ENCODE measurements at places on chromosomes 5 and 9. TPM values are rescaled to one million over a fixed set of nuclear protein-coding genes. Genes with fewer than 3 reads are reported as not detected.
A peak's percentile ranks its signal among the peaks of the same experiment; 100 is the strongest.

DNA sequence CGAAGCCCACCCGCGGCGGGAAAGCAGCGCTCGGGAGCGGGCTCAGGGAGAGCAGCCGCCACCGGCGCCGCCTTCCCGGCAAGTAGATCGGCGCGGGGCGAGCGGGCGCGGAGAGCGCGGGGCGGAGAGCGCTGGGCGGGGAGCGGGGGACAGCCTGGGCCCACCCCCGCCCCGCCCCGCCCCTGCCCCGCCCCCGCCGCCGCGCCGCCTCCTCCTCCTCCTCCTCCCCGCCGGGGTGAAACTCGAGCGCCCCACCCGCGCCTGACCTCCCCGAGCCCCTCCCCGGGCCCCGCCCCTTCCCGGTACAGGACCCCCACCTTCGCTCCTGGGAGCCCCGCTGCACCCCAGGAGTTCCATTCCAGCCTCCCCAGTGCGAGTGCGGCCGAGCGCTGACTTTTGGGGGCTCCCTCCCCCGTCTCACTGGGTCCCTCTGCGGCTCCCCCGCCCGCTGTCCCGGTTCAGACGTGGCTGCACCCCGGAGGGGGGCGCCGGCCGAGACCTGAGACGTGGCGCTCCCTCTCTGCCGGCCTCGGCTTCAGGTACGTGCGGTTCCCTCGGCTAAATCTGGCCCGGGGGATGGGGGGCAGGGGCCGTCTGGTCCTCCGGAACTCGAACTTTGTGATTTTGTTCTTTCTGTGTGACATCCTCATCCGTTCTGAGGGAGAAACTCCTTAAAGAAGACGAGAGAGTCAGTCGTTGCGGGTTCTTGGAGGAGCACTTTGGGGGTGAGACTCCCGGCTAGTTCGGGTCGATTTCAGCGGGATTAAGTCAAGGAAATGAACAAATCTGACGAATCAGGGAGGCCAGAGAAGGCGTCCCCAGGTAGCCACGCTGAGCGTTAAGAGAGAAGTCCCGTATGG lies at the start of gene SEMA5A:
TSS of gene SEMA5A (minus strand) at position 84 of the 860 bp plus-strand sequence. CDS start 166,129 bp downstream, outside the sequence.
- peak within 1 kb of the TSS; percentile 4 for H3K4me3 ChIP-seq
- peaks cover 13% of the 10 kb centered on the region for H3K4me1 ChIP-seq
- no peak for DNase-seq

DNA sequence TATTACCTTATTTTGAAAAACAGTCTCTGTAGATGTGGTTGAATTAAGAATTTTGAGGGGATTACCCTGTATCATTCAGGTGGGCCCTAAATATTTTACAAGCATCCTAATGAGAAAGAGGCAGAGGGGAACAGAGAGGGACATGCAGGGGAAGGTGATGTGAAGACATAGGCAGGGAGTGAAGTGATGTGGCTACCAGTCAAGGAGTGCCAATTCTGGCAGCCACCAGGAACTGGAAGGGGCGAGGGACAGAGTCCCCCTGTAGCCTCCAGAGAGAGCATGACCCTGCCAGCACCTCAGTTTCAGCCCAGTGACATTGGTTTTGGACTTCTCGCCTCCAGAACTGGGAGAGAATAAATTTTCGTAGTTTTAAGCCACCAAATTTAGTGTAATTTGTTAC lies 44.1 kb downstream of the PIP5K1B start:
- H3K27me3 ChIP-seq = no peaks in the 10 kb centered on the region
- no peak overlapping the region for H3K4me3 ChIP-seq
- DNase-seq = no peak

DNA sequence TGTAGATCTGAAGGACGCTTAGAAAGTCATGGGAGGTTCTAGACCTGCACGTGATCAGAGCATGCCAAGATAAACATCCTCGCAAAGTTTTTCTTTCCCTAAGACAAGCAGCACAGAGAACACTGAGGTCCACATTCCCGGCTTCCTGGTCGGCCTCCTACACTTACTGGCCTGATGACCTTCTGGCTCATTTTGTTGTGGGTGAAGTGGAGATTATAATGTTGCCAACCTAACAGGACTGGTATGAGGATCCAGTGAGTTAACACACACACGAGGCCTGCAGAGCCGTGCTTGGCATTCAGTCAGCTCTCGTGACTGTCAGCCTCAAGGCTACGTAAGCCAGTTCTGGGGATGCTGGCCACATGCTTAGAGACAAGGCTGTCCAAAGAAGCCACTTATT lies 186.0 kb downstream of the TENT4A start:
- H3K4me3 ChIP-seq = no peak overlapping the region
- no peaks in the 10 kb centered on the region for H3K27me3 ChIP-seq
- H3K4me1 ChIP-seq = no peaks in the 10 kb centered on the region
- H3K27ac ChIP-seq = no peak overlapping the region
- DNase-seq = no peak

GRCh38 chr5:74031536-74031935 lies 405.5 kb downstream of the ARHGEF28 start:
- no peak for DNase-seq
- H3K27me3 ChIP-seq = peaks cover 8% of the 10 kb centered on the region
- H3K36me3 ChIP-seq = no peaks in the 10 kb centered on the region
- H3K27ac ChIP-seq = no peak overlapping the region
- H3K4me3 ChIP-seq = no peak overlapping the region

FAM221B gene
- total RNA-seq = not detected

DNA sequence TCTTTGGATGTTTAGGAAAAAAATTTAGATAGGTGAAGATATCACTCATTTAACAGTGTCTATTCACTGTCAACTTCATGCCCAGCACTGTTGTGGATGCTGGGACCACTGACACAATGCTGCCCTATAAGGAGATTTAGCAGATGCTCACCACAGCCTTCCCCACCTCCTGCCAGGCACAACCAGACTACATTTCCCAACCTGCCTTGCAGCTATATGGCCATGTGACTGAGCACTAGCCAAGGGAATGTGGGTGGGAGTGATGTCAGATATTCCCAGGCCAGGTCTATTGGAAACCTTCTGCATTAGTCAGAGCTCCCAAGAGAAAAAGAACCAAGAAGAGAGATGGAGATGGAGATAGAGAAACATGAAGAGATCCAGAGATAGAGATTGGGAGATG lies 302.6 kb upstream of the TAS2R1 start:
- no peaks in the 10 kb centered on the region for H3K27me3 ChIP-seq
- H3K4me3 ChIP-seq = no peak overlapping the region
- no peaks in the 10 kb centered on the region for H3K4me1 ChIP-seq
- H3K36me3 ChIP-seq = no peaks in the 10 kb centered on the region
- H3K27ac ChIP-seq = no peak overlapping the region

DNA sequence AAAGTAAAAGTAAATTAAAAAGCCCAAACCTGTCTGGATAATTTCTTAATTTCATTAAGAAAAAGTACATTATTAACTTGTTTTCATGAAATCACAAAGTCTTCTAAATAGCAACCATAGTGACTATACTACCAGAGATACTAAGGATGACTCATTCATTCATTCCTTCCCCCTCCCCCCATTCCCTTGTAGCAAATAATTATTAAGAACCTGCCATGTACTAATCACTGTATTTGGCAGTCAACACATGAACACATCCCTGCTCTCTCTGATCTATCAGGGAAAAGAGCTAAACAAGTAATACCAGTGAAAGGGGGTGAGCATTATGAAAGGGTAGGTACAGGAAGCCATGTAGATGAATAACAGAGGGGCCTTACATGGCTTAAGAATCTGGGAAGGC lies 203.9 kb downstream of the CWC27 start:
- DNase-seq = no peak
- H3K4me3 ChIP-seq = no peak overlapping the region

- no peak overlapping the region for H3K4me3 ChIP-seq
- H3K4me1 ChIP-seq = peaks cover 2% of the 10 kb centered on the region
- peaks cover 49% of the 10 kb centered on the region for H3K36me3 ChIP-seq
- H3K27ac ChIP-seq = no peak overlapping the region
- H3K27me3 ChIP-seq = no peaks in the 10 kb centered on the region
These were observed 20.9 kb upstream of the TTC33 start for GRCh38 chr5:40776658-40776977.

- no peak overlapping the region for H3K4me3 ChIP-seq
- H3K27ac ChIP-seq = no peak overlapping the region
- DNase-seq = no peak
- H3K4me1 ChIP-seq = no peaks in the 10 kb centered on the region
- peaks cover 9% of the 10 kb centered on the region for H3K36me3 ChIP-seq
These were observed 23.1 kb upstream of the CATSPER3 start for GRCh38 chr5:134944630-134945029.

GRCh38 chr5:81826128-81826527 lies 75.2 kb upstream of the SSBP2 start:
- peaks cover 6% of the 10 kb centered on the region for H3K4me1 ChIP-seq
- DNase-seq = no peak
- peaks cover 2% of the 10 kb centered on the region for H3K27me3 ChIP-seq
- H3K27ac ChIP-seq = no peak overlapping the region
- no peaks in the 10 kb centered on the region for H3K36me3 ChIP-seq

DNA sequence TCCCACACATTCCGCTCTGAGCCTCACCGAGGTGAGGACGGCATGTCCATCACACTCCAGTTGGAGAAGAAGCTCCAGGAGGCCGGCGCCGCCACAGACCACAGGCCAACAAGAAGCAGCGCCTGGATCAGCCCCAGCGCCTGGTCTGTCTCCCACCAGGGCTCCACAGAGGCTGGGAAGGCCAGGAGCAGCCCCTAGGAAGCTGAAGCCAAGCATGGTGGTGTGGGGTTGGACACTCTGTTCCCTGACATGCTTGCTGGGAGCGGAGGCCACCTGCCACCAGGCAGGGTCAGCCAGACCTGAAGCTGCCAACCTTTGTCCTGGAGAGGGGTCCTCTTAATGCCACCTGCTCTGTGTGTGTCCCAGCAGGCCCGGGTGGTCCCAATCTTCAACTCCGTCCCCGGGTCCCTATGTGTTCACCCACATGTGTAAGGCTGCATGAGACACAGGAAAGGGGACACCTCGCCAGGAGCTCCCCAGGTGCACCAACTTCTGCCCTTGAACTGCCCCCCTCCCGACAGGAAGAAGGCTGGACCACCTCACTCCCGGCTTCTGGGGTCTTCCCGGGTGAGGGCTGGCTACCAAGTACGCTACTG lies 140.1 kb upstream of the PPP1R26 start:
- H3K27ac ChIP-seq = no peak overlapping the region
- H3K4me3 ChIP-seq = no peak overlapping the region
- no peaks in the 10 kb centered on the region for H3K36me3 ChIP-seq

DNA sequence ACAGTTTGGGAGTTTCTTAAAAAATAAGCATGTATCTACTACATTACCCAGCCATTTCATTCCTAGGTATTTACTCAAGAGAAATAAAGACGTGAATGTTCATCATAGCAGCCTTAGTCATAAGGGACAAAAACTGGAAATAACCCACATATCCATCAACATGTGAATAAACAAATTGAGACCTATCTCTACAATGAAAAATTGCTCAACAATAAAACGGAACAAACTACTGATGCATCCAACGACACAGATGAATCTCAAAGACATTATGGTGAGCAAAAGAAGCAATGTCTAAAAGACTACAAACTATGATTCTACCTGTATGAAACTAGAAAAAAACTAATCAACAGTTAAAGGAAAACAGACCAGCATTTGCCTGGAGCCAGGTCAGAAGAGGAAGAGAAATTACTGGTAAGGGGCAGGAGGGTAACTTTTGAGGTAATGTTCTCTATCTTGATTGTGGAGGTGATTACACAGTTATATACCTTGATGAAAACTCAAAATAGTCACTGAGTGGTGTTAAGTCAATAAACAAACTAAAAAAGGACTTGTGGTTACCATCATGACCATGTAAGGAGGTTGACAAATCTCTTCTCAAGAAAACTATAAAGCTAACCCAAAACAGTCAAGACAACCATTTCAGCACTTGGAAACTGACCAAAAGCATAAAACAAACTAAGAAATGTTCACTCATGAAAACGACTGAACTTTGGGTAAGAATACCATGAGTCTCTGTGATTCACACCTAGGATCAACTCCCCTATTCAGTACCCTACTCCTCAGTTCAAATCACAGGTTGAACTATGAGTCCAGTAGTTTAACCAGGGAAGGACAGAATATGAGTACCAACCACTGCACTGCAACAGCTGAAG lies 10.4 kb downstream of the UIMC1 start:
- peaks cover 69% of the 10 kb centered on the region for H3K4me1 ChIP-seq
- H3K36me3 ChIP-seq = peaks cover 9% of the 10 kb centered on the region
- H3K4me3 ChIP-seq = peak overlapping the region; percentile 48
- H3K27ac ChIP-seq = peak overlapping the region; percentile 73
- no peaks in the 10 kb centered on the region for H3K27me3 ChIP-seq

DNA sequence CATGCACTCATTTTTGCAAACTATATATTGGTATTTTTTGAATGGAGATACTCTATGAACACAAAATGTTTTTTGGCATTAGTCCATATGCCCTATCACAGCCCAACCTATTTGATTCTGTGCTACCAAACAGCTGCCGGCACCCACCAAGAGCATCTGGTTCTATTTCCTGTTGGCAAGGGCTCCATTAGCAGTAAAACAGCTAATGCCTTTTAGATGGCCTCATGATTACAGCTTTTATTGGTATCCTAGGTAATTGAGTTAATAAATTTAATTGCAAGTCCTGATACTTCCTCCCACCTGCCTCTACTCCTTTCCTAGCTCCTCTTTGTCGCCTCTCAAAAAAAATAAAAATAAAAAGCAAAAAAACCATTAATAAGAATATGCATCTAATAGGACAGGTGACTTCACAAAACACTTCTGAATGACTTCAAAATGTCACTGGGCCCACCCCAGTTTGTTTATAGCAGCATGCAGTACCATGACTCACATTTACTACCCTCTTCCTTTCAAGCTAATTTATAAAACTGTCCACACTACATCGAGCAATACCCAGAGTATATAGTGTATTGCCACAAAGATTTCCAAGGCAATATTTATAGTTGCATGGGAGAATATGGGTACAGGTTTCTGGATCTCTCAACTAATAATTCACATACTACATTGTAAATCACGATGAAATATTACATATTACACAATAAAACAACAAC lies 620.4 kb downstream of the SLCO4C1 start:
- H3K4me1 ChIP-seq = no peaks in the 10 kb centered on the region
- H3K27me3 ChIP-seq = no peaks in the 10 kb centered on the region
- H3K36me3 ChIP-seq = no peaks in the 10 kb centered on the region

NR4A3 gene
- total RNA-seq = 20.7 TPM
